ENCODE measurements at places on chromosomes 16 and 17.

DNA sequence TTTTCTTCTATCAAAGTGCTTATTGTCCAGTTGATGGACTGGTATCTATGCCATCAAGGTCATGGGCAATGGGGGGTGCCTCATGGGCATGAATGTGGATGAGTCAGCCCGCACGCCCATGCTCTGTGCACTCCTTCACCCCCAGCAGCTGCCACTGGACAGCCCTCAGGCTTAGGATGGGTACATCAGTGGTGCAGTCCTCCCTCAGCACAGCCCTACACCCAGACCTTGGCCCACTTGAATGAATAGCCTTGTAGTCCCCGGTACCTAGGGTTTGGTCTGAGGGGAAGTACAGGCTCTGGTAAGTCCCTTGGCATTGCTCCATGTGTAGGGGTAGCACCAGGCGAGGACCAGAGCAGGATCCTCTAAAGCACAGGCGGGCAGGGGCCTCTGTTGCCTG, 10.4 kb upstream of the GNA13 start:
- DNase-seq = no peak

DNA sequence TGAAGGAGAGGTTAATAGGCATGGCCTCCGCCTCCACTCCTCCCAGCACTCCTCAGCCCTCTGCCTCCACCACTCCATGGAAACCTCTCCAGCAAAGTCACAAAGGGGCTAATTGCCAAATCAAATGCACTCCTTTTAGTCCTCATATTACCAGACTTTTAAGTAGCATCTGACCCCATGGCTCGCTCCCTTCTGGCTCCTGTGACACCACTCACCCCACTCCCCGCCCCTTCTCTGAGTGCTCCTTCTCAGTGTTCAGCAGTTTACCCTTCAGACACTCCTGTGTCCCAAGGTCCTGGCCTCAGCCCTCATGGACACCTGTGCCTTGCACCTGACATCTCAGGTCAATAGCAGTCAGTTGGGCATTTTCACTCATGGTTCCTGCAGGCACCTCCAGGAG, 243.5 kb upstream of the CCL2 start:
- no peak for DNase-seq

DNA sequence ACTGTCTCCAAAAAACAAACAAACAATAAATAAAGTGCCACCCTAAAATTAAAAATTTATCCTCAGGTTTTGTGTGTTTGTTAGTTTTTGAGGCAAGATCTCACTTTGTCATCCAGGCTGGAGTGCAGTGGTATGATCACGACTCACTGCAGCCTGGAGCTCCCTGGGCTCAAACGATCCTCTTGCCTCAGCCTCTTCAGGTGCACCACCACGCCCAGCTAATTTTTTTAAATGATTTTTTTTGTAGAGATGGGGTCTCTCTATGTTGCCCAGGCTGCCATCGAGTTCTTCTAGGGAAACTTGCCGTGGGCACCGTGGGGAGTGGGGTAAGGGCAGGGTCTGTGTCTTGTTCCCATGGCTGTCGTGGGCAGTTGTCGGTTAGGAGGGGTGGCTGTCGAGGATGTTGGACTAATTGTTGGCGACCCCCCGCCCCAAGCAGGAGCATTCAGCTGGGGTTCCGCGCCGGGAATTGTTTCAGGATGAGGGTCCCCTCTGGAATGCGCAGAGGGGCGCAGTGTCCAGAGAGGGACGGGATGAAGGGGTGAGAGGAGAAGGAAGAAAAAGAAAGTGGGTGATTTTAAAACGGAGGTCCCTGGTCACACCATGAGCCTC, 1.1 kb upstream of the RNF213 start:
- no peak for DNase-seq

DNA sequence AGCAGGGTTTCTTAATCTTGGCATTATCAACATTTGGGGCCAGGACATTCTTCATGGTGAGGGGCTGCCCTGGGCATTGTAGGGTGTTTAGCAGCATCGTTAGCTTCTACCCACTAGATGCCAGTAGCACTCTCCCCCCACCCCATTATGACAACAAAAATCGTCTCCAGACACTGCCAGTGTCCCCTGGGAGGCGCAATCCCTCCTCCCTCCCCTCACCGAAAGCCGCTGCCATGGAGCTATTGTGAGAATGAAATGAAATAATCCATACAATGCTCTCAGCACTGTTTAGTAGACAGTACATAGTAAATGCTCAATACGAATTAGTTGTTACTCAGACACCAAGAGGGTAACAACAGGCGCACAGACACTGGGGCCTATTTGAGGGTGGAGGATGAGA, 502.9 kb downstream of the NPIPA7 start:
- DNase-seq = no peak

All from ovary (tissue), 10 donors.